ENCODE measurements at places on chromosomes 1 and 21.

- DNase-seq = no peak
Observed at GRCh38 chr1:160541622-160542302, 18.7 kb upstream of the SLAMF6 start.

- no peak for DNase-seq
Observed at GRCh38 chr1:162882248-162882674, 21.3 kb upstream of the CCDC190 start.

DNA sequence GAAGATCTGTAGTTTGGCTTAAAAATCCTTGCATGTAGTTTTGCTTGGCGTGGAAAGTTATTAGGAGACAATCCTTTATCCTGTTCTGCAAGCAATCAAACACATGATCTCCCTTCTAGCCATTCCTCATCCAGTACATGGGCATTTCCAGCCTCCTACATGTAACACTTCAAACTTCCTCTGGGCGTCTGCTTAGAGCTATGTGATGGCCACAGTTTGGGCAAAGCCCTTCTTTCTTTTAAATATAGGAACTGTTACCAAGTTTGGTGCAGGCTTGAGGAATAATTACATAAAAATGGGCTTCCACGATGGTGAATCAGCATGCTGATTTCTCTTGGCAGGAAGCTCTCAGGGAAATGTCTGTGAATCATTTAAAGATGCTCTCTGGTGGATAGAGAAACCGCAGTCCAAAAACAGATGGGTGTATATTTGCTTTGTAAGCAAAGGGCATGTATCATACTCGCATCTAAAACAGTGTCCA, 176.9 kb upstream of the FMN2 start:
- no peak for DNase-seq

GRCh38 chr1:228308628-228309325, 97.9 kb downstream of the TRIM11 start:
- no peak for DNase-seq

DNA sequence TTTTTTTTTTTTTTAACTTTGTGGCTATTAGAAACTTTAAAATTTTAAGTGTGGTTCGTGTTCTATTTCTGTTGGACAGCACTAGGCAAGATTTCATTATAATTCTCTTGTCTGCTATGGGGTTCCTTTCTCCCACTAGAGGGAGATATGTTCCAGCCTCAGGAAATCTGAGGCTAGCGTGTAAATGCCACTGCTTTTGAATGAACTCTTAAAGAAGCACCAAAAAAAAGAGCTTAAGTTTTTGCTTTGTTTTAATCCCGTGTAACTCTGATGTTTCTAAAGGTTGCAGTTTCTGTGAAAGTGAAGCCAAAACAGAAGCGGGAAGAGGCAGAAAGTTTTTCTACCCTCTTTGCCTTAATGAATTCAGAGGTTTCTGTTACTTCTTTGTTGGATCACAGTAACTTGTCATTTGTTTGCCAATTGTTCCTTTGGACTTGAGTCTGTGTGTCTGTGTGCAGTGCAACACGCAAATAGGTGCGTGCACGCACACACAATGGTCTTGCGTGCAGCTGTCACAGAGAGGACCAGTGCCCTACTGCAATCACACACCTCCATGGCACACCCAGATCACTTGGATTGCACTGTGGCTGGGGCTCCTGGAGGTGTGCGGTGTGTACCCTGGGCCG, 32.3 kb downstream of the HHAT start:
- no peak for DNase-seq

DNA sequence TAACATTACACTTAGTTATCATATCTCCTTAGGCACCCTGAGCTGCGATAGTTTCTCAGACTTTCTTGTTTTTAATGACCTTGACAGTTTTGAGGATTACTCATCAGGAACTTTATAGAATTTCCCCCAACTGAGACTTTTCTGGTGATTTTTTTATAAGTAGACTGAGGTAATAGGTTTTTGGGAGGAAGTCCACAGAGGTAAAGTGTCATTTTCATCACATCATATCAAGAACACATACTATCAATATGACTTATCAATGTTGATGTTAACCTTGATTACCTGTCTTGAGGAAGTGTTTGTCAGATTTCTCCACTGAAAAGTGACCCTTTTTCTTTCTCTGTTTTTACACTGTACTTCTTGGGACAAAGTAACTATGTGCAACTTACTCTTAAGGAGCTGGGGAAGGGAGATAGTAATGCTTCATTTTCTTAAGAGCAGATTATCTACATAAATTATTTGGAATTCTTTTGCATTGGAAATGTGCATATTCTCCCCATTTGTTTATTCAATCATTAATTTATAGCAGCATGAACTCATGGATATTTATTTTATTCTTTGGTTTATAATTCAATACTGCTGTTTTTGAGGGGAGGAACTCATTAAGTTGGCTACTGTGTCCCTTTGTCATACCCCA, 72.8 kb upstream of the HSD17B7 start:
- no peak for DNase-seq

DNA sequence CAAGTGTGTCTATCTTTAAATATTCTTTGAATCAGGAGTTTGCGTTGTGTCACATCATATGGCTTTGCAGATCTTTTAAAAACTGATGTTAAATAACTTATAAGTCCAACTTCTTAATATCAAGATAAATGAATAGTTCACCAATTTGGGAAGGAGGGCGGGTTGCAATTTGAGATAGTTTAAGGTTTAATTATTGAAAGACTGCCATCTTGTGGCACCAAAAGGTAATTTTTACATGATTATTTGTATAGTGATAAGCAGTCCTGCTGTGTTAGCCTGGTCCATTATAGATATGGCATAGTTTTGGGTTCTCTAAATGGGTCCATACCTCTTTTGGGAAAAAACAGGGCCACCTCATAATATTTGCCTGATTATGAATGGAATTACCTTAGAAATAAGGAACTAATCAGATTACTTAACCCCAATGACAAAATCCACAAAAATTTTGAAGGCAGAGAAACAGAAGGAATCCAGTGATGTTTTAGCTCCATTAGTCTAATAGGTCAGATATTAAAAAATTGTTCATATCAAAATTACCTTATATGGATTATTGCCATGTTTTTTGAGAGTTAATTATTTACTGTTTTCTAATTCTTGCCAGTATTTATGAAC, 64.3 kb downstream of the PRKAA2 start:
- DNase-seq = no peak

DNA sequence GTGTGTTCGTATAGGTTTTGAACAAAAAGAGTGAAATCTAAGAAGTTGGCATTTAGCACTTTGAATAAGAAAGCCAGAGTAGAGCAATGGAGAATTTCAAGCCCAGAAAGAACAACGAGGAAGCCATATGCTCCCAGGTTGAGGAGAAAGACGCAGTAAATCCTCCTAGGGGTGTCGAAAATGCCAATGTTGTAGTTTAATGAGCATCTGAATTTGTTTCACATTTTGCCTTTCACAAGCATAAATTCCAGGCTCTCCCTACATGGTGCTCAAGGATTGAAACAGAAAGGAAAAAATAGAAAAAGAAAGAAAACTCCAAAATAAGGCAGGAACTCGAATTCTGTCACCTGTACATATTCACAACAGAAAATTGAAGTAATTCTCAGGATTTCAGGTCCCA, 264.7 kb upstream of the SGIP1 start:
- DNase-seq = no peak

GRCh38 chr1:244314921-244315559, 136.7 kb downstream of the ADSS2 start:
- DNase-seq = no peak

Data from activated CD4-positive, alpha-beta memory T cell treated with anti-CD3 and anti-CD28 coated beads for 36 hours (primary cell).